Upper lobe of left lung (tissue), 6 donors: ENCODE measurements at places on chromosomes 7 and 10. TPM values are rescaled to one million over a fixed set of nuclear protein-coding genes. Genes with fewer than 3 reads are reported as not detected.

GRCh38 chr10:60441515-60441914 is 51.8 kb upstream of the ANK3 start:
- no peak for DNase-seq

DNA sequence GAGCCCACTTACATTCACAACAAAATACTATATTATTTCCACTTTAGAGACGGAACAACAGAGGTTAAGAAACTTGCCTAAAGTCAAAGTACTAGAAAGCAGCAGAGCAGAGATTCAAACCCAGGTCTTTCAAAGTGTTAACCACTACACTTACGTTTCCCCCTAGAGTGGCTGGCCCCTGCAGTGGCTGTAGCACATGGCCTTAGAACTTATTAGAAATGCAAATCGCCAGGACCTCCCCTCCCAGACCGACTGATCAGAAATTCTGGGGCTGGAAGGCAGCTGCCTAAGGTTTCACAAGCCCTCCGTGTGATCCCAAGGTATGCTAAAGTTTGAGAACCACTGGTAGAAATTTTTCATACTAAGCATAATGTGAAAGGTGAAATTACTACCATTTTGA is 8.1 kb downstream of the MPP7 start:
- DNase-seq: no peak

DNA sequence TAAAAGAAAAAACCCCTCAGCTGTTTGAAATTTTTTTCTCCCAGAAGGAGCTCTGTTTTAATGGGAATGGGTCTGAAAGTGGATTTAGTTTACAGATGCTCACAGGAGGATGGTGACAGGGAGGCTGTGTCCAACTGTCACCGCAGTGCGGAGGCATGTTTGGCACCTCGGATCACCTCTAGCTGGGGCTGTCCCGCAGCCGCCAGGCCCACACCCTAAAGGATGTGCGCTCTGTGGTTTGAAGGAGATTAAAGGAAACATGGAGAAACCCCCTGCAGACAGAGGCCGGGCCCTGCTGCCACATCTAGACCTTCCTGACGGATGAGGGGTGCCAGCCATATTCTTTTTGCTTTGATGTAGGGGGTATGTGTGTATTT is 160.6 kb downstream of the DNAJB6 start:
- DNase-seq: peak; percentile 31

DNA sequence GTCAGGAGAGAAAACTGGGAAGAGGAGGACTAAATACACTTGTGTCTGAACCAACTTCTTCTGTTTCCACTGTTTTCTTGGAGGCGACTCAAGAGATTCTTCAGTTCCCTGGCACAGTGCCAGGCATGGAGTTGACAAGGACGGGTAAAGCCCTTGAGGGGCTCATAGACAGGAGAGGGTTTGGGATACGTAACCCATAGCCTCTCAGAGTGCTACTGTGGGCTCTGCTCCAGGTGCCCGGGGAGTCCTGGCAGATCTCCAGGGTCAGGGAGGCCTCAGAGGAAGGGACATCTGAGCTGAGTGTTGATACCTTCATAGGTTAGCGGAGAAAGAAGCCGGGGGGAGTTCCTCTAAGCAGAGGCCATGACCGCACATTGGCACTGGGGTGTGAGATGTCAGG is 42.0 kb downstream of the GALNT17 start:
- no peak for DNase-seq

GRCh38 chr10:49600781-49601400 is 9.2 kb upstream of the SLC18A3 start:
- no peak for DNase-seq

- DNase-seq: no peak
Observed at GRCh38 chr7:135717693-135718092, 10.3 kb downstream of the SLC13A4 start.

The OR9A2 gene
- not detected for total RNA-seq

DNA sequence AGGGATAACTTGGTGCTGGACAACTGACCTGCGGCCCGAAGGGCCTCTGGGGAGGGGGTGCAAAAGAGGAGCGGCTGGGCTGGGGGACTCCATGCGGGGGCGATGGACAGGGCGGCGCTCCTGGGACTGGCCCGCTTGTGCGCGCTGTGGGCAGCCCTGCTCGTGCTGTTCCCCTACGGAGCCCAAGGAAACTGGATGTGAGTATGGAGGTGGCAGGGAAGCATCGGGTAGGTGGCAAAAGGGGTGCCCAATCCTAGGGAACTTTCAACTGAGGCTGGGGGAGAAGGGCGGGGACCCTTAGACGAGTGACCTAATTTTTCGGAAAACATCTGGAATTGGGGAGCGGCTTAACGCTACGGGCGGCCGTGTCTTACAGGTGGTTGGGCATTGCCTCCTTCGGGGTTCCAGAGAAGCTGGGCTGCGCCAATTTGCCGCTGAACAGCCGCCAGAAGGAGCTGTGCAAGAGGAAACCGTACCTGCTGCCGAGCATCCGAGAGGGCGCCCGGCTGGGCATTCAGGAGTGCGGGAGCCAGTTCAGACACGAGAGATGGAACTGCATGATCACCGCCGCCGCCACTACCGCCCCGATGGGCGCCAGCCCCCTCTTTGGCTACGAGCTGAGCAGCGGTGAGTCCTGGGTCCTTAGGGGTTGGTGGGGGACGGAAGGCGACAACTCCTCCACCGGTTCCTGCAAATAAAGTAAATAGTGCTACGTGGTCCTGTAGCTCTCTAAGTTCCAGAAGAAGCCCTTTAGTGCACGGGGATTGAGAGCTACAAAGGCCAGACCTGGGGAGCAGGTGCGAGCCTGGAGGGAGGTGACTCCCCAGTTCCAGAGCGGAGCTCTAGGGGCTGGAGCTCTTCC is 622 bp downstream of the WNT16 start:
- DNase-seq: no peak
